Omental fat pad (tissue), 4 donors: ENCODE measurements at places on chromosomes 3 and 15.
A peak's percentile ranks its signal among the peaks of the same experiment; 100 is the strongest.

DNA sequence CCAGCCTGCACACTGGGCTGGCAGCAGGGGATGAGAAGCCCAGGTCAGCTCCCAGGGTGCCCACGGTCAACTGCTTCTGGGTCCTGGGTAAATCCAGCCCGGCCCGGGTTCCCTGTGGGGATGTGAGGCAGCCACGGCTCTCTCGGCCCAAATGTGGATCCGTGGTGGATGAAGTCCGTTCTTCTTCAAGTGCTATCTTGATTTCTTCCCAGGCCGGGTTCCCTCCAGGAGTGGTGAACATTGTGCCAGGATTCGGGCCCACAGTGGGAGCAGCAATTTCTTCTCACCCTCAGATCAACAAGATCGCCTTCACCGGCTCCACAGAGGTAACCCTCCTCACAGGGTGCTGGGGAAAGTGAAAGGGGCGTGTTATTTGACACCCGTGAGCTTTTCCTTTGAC, 16.1 kb downstream of the ALDH1A3 start:
- DNase-seq: peak; percentile 12

GRCh38 chr3:177468816-177469215, 271.5 kb upstream of the TBL1XR1 start:
- no peak for DNase-seq

- DNase-seq: no peak
Observed at GRCh38 chr3:194315965-194316361, 35.2 kb downstream of the CPN2 start.

GRCh38 chr3:158731486-158731885, 771 bp downstream of the RARRES1 start:
- no peak for DNase-seq

- no peak for DNase-seq
Observed at GRCh38 chr15:101237251-101237650, 14.6 kb downstream of the CHSY1 start.

GRCh38 chr3:177835008-177835407, 637.7 kb upstream of the TBL1XR1 start:
- no peak for DNase-seq

DNA sequence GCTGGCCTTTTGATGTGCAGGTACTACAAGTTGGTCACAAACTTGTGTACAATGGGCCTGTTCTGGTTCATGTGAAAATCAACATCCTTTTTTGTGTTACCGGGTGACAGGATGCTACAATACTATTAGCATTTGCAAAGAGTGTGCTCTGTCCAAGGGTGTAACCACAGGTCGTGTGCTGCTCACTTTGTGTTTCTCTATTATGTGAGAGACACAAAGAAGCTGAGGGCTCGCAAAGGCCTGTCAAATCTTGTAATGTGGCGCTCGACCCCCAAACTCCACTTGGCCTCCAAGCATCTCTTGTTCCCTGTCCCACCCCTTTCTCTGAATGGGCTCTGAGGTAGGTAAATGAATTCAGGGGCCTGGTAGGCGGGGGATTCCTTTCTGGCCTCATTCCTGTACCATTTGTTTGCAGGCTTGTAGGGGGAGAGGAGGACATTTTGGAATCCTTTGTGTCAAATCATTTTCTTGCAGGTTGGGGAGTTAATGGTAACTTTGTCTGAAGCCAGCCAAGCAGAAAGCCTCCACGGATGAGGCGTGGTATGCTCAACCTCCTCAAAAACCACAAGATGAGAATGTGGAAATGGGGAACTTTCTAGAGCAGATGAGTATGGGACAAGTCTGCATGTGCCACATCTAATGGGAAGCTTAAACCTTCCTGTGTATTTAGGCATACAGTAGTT, 109.1 kb downstream of the OPA1 start:
- DNase-seq: no peak

GRCh38 chr3:67723863-67724262, 69.5 kb upstream of the SUCLG2 start:
- no peak for DNase-seq

DNA sequence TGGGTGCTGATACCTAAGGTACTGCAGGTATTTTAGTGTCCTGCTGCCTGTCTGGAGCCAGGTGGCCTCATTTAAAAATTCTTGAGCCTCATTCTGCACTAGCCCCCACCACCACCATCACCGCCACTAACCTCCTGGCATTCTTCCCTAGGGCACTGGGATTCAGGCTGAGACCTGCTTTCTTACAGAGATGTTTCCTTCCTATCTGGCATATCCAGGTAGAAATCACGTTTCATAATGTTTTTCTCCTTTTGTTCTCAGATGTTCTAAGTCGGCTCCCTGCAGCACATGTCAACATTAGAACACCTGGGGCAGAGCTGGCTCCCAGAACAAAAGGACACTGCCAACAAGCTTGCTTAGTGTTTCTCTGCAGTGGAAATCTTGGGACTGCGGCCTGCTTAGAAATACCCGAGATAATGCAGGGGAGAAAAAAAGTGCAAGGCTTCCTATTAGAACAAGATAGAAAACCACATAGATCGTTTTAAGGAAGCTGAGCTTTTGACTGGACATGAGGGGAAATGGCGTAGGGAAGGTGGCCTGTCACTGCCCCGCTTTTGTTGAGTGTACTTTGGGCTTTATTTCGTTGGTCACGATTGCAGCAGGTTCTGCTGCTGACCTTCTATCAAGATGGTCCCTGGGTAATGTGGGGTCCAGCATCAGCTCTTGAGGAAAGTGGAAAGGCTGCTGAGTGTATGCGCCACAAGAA, 59.6 kb upstream of the PPARG start:
- DNase-seq: no peak

GRCh38 chr15:75407083-75407482, 38.7 kb upstream of the MAN2C1 start:
- no peak for DNase-seq

DNA sequence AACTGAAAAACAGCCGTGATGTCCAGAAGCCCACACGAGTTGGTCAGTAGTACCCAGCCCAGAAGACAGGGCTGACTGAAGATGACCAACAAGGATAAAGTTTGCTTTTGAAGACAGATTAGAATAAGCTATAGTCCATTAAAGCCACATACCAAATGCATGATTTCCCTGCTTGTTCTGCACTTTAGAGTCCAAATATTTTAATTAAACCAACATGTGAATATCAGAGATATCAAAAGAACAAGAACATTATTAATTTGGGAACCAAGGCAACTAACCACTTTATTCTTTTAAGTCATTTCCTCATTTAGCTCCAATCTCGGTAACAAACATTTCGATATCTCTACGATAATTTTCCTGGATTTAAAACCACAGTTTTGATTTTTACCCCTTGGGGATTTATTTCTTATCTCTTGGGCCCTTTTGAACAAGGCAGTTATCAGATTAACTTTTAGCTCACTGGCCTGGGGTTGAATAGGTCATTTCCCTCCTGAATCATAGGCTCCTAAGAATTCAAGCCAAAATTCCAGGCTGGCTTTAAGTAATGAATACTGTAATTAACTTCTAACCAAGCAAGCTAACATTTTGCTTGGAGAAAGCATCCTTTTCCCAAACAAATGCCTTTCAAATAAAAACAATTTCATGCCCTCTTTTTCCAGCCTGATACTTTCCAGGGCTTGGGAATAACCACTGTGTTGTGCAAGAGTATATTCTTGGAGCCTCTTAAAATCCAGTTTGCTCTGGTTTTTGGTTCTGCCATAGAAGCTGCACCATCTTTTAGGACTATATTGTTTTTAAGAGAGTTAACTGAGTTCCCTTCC, 102.9 kb upstream of the NR2E3 start:
- DNase-seq: no peak

DNA sequence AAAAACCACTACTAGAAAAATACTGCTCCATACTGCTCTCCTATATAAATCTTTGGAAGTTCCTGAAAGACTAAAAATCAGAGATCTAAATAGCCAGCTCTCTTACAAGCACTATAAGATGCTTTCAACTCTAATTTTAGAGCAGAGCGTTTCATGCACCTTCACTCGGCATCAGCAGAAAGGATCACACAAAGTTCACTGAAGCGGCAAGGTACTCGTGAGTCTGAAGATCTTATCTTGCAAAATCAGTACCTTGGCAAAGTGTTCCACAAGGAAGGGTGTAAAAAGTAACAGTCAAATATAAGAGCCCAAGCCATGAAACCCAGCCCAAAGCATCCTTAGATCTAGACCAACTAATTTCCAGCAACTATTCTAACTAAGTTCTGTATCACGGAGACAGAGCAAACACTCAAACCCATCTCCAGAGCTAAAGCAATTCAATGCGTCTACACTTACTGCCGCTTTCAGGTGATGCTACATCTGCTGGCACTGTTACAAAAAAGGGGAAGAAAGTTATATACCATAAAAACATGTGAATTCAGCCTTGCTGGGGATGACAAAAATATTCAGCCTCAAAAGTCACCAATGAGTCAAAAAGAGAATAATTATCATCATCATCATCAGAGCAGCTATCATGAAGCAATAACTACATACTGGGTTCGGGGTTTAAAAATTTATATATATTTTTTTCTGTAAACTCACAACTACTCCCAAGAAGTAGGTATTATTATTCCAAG, 16.3 kb downstream of the VPS39 start:
- DNase-seq: no peak
